ENCODE measurements at places on chromosomes 2 and 18.

- DNase-seq = no peak
These were observed 66.1 kb downstream of the MARCO start for GRCh38 chr2:119008108-119008507.

DNA sequence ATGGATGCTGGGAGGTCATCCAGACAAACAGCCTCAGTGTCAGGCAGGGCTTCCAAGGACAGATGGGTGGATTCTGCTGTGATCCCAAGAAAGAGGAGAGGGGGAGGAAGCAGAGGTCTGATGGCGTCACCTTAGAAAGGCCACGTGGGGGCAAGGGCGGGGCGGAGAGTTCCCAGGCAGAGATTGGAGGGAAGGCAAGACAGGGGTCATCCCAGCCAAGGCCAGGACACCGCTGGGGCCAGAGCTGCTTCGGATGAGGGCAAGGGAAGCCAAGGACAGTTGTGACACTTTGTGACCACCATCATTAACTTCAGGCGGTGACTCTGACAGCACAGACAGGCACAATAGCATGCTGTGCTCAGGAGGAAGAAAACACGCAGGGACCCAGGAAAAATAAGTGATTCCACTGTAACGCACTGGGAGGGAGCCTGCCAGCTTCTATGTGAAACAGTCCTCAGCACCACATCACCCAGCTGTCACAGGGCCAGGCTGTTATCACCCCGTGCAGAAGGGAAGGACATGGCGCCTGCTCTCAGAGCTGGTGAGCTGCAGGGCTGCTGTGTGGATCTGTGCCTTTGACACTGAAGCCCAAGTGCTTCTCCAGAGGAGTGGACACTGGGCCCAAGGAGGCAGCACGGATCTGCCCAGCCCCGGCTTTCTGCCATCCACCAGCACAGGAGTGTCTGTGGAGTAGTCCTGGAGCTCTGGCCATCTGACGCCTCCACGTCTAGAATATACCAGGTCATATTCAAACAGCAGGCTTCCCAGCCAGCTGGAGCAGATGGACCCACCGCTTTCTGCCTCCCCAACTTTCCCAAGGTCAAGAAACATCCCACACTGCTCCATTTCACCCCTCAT lies 204.1 kb downstream of the NDUFA10 start:
- no peak for DNase-seq

- no peak for DNase-seq
These were observed 360.8 kb downstream of the ALK start for GRCh38 chr2:29560566-29560965.

DNA sequence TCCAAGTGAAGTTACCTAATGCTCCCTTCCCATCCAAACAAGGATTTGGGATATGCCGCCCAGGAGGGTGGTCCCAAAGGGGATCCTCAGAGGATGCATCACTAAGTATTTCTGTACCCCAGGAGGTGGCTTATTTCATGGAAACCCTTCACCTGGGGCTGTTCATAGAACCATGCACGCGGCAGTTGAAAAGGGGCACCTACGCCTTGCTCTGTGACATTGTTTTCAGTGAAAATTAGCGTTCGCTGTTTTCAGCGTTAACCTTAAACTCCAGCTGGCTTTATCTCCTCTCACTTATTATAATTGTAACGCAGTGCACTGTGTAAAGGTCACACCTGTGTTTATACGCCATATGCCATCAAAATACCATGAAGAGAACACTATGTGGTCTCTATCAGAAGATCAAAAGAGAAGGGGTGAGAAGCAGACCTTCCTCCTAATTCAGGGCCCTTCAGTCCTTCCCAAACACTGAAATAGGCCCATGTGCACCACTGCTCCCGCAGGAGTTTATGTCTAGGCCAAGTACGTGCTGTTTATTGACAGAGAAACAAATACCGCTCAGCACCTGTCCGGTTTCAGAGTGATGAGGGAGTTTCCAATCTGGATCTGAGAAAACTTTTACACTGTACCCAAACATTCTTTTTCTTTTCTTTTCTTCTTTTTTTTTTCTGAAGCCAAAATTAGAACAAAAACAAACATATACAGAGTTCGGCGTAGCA lies 162.1 kb downstream of the BCL2 start:
- no peak for DNase-seq

DNA sequence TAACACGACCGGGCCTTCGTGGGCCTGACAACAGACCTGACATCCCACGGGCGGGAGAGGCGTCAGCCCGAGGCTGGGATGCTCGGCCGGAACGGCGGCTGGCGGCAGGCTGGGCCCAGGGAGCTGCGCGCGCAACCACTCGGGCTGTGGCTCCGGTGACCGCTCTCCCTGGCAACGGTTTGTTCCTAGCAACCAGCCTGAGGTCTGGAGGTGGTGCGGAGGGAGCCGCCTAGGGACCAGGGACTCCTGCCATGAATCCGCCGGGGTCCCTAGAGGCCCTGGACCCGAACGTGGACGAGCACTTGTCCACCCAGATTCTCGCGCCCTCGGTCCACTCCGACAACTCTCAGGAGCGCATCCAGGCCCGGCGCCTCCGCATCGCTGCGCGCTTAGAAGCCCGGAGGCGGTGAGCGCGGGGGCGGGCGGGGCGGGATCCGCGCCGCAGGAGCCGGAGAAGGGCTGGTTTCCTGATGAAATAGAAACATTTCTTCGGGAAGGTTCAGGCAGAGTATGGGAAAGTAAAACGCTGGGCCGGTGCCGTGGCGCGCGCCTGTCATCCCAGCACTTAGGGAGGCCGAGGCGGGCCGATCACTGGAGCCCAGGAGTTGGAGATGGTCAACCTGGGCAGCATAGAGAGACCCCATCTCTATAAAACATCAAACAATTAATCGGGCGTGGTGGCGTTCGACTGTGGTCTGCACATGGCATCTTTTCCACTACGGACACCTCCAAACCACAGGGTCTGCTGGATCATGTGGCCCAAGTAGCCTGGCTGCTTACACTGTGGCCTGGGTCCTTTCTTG lies at the start of gene DRC1:
TSS of gene DRC1 (plus strand) at position 182 of the 803 bp plus-strand sequence. CDS start at position 252, 70 bp downstream.
- DNase-seq = peak; percentile 61

DNA sequence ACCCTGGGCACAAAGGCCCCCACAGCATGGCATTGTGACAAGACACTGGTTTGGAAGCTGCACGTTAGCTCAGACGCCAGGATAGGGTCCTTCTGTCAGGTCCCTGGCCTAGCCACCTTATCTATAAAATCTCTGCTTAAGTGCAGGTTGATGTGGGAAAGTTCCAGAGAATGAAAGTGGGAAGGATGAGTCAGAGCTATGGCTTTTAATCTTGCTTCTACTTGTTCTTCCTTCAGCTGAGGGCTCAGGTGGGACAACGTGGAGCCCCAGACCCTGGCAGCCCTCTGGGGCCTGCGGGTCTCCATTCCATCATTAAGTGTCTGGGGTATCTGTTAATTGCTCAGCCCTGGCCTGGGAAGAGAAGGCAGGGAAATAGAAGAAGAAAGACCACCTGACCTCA lies 64.5 kb downstream of the CELF4 start:
- DNase-seq = no peak

GRCh38 chr2:238241970-238242369 lies 2.1 kb upstream of the HES6 start:
- no peak for DNase-seq

DNA sequence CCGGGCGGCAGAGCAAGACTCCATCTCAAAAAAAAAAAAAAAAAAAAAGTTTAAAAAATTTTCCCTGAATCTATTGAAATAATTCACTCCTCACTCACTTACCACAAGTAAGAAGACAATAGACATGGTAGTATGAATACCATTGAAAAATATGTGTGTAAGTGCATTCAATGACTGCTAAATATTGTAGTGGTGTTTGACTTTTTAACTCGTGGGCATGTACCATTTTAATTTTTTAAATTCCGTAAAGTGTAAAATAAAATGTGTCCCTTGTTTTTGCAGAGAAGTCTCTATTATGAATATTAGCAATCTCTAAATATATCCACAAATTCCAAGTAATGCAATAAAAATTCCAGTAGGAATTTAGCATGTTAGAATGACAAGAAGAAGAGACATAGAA lies 134.1 kb downstream of the COPS8 start:
- DNase-seq = no peak

- no peak for DNase-seq
These were observed 18.7 kb downstream of the MAPRE3 start for GRCh38 chr2:26989156-26989555.

DNA sequence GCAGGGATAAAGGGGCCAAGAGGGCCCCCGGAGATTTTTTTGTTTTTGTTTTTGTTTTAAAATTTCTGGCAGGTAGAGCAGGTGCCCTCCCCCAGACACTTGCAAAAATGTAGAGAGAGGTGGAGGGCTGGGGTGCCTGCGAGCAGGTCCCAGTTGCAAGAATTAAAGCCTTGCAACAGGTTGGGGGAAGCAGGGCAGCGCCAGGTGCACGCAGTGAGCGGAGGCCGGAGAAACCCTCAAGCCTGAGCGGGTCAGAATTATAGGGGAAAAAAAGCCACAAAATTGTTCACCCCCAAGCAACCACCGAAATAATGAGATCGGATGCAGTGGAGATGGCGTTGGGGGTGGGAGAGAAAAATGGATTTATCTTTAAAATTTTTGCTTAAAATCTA lies 527 bp downstream of the IGFBP5 start:
- DNase-seq = no peak

DNA sequence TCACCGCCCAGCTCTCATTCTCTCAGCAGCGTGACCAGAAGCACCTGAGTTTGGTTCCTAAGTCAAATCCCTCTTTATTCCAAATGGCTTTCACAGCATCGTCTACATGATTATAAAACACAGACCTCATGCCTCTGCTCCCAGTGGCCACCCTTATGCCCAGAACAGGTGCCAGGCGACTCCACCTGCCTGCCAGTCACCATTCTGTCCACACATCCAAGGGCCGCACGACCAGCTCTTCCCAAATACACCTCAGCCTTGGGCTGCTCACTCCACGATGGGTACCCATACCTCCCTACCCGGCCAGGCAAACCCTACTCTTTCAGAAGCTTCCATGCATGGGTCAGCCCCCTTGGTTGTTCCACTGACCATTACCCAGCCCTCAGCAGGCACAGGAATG lies 851.6 kb upstream of the SALL3 start:
- DNase-seq = no peak

GRCh38 chr2:222707689-222708273 lies 36.3 kb downstream of the MOGAT1 start:
- no peak for DNase-seq

- DNase-seq = no peak
These were observed 39.7 kb downstream of the TMEM177 start for GRCh38 chr2:119718501-119719260.

- DNase-seq = no peak
These were observed 65.8 kb downstream of the ALPK2 start for GRCh38 chr18:58562999-58563667.

GRCh38 chr2:94874277-94874997 lies 3.2 kb downstream of the TEKT4 start:
- DNase-seq = no peak

- no peak for DNase-seq
These were observed 42.8 kb downstream of the PROKR1 start for GRCh38 chr2:68686178-68686577.

- no peak for DNase-seq
These were observed 181.1 kb downstream of the SOCS6 start for GRCh38 chr18:70469916-70470315.

- DNase-seq = no peak
These were observed 45.3 kb upstream of the RFX8 start for GRCh38 chr2:101520246-101520645.

- no peak for DNase-seq
These were observed 1644.9 kb downstream of the SUCLG1 start for GRCh38 chr2:82814146-82814545.

DNA sequence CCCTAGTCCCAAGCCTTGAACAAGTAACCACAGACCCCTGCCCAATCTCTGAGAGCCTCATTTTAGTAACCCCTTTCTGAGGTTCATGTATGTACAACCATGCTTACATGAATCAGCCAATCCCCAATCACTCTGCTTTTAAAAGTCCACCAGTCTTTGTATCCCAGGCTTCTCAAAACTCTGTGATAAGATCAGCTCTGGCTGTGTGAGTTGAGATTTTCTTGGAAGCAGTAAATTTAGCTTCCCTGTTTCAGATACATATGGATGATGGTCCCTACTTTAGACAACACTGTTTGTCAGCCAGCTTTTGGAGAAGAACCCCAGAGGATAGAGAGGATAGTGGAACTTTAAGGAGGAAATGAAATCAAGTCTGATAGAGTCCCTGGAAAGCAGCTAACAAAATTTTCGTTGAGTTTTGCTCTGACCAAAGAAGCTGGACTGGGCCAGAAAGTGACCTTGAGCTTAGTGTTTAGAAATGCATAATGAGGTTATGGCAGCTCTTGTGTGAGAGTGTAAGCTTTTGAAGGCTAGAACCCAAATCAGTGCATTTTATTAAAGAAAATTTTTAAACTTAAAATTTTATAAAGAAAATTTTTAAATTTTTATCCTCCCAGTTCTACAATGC lies 3.7 kb downstream of the ADNP2 start:
- no peak for DNase-seq

GRCh38 chr2:176088048-176088936 lies 4.2 kb upstream of the HOXD13 start:
- DNase-seq = peak; percentile 68

- DNase-seq = peak; percentile 66
These were observed 138.0 kb downstream of the CTIF start for GRCh38 chr18:48676756-48677368.

DNA sequence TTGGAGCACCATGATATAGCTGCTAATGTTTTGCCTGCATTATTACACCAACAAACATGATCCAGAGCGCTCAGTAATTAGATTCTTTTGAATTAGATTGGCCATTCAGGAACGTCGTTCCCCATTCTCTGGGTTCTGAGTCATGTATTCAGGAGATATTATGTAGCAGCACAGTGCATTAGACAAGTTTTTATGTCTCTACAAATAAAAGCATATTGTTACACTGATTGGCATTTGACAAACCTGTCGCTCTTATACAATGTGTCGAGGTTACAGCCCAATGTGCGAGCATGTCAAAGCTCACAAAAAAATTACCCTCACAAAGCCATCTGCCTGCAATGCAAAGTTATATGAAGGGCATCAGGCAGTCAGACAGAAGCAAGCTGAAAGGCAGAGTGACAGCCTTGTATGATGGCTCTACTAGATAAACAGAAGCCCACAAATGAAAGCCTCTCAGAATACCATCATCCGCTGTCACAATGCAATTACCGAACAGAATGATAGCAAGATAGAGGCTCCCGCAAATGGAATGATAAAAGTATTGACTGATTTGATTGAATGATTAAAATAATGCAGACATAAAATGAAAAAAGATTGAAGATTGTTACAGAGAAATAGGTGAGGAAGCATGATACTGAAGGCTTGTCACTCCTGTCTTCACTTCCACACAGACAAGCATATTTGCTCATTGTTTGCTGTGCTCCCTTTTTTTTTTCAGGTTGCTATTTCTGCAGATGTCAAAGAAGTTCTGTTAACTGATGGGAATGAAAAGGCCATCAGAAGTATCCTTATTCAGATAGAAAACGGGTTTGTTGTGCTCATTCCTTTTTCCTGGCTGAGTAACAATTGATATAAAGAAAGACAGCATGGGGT lies 234.6 kb upstream of the SIX3 start:
- DNase-seq = no peak

GRCh38 chr18:48453330-48454066 lies 44.3 kb upstream of the ZBTB7C start:
- DNase-seq = peak; percentile 45

Data from muscle of arm (tissue), 14 donors.